ENCODE measurements at places on chromosomes 3 and 15. TPM values are rescaled to one million over a fixed set of nuclear protein-coding genes. Genes with fewer than 3 reads are reported as not detected.

CCDC9B gene
- 71.4 TPM for total RNA-seq

- H3K4me1 ChIP-seq: no peaks in the 10 kb centered on the region
- H3K4me3 ChIP-seq: no peak overlapping the region
- H3K36me3 ChIP-seq: no peaks in the 10 kb centered on the region
- no peaks in the 10 kb centered on the region for H3K27me3 ChIP-seq
- no peak overlapping the region for H3K27ac ChIP-seq
These were observed 16.3 kb upstream of the CRTC3 start for GRCh38 chr15:90513448-90513847.

- H3K4me3 ChIP-seq: no peak overlapping the region
- no peaks in the 10 kb centered on the region for H3K27me3 ChIP-seq
- DNase-seq: no peak
- H3K36me3 ChIP-seq: no peaks in the 10 kb centered on the region
- H3K27ac ChIP-seq: no peak overlapping the region
These were observed 97.2 kb upstream of the C3orf80 start for GRCh38 chr3:160128056-160128455.

- H3K36me3 ChIP-seq: no peaks in the 10 kb centered on the region
- peaks cover 1% of the 10 kb centered on the region for H3K4me1 ChIP-seq
- DNase-seq: no peak
- H3K4me3 ChIP-seq: no peak overlapping the region
- no peaks in the 10 kb centered on the region for H3K27me3 ChIP-seq
These were observed 68.5 kb upstream of the SLC2A2 start for GRCh38 chr3:171095063-171095462.

- H3K27me3 ChIP-seq: no peaks in the 10 kb centered on the region
- H3K27ac ChIP-seq: peak overlapping the region; percentile 68
- peak overlapping the region; percentile 14 for H3K4me3 ChIP-seq
- no peak for DNase-seq
These were observed 35.2 kb downstream of the DNASE1L3 start for GRCh38 chr3:58175437-58176184.

DNA sequence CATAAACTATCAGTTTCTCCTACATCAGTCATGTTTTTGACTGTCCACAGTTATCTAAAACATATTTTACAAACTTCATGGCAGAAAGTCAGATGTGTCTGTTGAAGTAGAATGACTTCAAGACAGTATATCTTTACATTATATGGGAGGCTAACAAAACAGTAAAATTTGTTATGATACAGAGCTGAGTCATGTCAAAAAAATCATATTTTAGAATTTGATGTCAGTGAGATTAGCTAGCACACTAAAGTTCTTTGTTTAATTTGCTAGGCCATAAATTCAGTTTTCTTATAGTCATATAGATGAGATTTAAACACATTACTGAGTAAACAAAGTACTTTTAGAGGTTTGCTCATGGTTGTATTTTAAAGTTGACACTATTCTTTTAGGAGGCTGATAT lies 80.3 kb upstream of the IGSF10 start:
- H3K27me3 ChIP-seq: no peaks in the 10 kb centered on the region
- H3K36me3 ChIP-seq: no peaks in the 10 kb centered on the region
- no peak for DNase-seq
- peaks cover 16% of the 10 kb centered on the region for H3K4me1 ChIP-seq
- no peak overlapping the region for H3K27ac ChIP-seq

DNA sequence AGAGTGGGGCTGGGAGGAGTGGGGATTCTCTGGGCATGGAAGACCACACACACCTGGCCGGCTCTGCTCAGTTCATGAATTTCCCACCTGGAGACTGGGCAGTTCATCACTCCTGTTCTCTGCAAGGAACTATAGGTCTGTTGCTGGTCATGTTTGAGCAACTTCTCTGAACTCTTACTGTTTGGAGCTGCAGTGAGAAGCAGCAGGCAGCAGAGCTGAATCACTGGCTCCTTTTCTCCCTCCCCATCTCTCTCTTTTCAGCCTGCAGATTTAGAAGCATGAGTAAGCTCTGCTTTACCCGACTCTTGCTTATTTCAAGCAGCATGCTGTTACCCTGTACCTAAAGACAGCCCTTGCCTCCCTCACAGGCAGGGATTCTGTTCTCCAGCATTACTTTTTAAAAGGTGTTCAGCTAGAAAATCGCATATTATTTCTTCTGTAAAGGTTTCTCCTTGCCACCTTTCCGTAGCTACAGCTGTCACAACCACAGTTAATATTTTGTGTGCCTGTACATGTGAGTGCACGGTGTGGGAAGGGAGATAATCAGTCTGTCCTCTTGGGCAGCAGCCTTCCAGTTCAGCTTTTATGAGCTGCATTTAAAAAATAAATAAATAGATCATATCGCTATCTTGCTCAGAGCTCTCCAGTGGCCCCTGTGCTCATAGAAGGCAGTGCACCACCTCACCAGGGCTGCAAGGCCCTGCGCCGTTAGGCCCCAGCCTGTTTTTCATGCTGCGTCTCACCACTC lies 131.6 kb downstream of the CHCHD6 start:
- no peak overlapping the region for H3K4me3 ChIP-seq
- no peak overlapping the region for H3K27ac ChIP-seq
- no peaks in the 10 kb centered on the region for H3K36me3 ChIP-seq
- H3K27me3 ChIP-seq: no peaks in the 10 kb centered on the region
- no peak for DNase-seq

- no peak for DNase-seq
- H3K36me3 ChIP-seq: no peaks in the 10 kb centered on the region
- no peak overlapping the region for H3K4me3 ChIP-seq
- no peaks in the 10 kb centered on the region for H3K4me1 ChIP-seq
- no peak overlapping the region for H3K27ac ChIP-seq
These were observed 46.7 kb upstream of the PLAAT1 start for GRCh38 chr3:193194371-193194770.
